ENCODE measurements at places on chromosomes 4 and X.

GRCh38 chr4:100569196-100569595 is 51.4 kb upstream of the EMCN start:
- no peak for DNase-seq

DNA sequence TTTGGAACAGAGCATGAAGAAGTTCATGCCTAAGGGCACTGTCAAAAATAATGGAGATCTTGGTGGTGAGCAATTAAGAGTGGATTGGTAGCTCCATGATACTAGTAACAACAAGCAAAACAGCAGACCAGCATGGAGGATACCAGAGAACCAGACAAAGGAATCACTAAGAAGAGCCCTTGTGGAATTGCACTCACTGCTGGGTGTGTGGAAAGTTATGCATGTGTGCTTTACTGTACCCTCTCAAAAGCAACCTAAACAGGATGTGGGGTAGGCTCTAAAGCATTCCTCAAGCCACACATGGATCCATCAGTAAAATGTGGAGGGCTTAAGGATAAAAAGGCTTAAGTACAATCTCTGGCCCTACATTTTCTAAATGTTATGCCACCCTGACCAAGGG is 69.5 kb downstream of the AR start:
- peak; percentile 20 for DNase-seq

- DNase-seq, result no peak
These were observed 72.8 kb upstream of the ARSJ start for GRCh38 chr4:114052227-114052626.

DNA sequence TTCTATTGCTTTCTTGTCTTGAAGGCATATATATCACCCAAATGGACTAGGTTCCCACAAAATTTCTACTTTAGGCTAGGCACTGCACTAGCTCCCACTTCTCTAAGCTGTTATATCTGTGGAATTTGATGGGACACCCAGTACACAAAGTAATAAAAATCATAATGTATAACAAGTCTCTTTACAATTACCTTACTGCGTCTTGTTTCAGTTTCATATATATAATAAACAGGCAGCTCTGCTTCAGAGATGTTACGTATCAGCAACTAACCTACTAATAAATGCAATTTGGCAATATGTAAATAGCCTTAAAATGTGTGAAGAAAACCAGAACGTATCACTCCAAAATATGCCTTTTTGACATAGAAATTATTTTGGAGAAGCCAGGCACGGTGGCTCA is 42.0 kb upstream of the UGDH start:
- DNase-seq, result no peak

- DNase-seq, result peak; percentile 11
These were observed 203.0 kb downstream of the MAML3 start for GRCh38 chr4:139951021-139951420.

DNA sequence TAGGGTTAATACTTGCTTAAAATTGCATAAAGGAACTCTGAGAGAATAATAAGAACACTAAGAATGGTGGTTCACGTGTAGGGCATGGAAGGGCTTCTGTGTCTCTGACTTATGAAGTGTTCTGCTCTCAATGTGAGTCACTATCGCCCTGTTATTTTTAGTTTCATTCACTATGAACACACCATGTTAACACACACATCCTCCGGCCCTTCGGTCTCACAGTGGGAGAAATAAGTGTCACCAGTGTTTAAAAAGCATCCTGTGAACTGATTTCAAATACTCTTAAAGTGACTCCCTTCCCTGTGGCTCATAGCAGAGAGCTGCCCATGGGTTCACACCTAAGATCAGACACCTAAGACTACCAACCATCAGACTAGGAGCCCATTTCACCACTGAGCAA is 33.8 kb upstream of the FGFBP2 start:
- no peak for DNase-seq

GRCh38 chrX:123215397-123216089 is 31.5 kb downstream of the GRIA3 start:
- no peak for DNase-seq

GRCh38 chrX:125096870-125097269 is 222.8 kb upstream of the TEX13C start:
- DNase-seq, result no peak

- no peak for DNase-seq
These were observed 7.9 kb downstream of the TKTL1 start for GRCh38 chrX:154303476-154303875.

DNA sequence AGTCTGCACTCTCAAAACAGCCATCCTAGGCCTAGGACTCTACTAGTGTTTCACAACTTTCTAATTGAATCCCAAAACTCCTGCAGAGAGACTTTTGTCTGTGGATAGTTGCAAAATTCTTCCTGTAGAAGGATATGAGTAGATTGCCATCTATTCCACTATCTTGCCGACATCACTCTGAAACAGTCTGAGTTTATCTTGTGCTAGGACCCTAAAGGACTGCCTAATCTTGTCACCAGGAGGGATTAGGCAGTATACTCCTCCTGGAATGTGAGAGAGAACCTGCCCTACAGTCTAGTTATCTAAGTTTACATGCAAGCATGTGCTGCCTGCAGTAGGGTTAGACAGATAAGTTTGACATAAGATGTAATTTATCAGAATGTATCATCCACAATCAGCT is 1646.6 kb upstream of the PCDH7 start:
- no peak for DNase-seq

DNA sequence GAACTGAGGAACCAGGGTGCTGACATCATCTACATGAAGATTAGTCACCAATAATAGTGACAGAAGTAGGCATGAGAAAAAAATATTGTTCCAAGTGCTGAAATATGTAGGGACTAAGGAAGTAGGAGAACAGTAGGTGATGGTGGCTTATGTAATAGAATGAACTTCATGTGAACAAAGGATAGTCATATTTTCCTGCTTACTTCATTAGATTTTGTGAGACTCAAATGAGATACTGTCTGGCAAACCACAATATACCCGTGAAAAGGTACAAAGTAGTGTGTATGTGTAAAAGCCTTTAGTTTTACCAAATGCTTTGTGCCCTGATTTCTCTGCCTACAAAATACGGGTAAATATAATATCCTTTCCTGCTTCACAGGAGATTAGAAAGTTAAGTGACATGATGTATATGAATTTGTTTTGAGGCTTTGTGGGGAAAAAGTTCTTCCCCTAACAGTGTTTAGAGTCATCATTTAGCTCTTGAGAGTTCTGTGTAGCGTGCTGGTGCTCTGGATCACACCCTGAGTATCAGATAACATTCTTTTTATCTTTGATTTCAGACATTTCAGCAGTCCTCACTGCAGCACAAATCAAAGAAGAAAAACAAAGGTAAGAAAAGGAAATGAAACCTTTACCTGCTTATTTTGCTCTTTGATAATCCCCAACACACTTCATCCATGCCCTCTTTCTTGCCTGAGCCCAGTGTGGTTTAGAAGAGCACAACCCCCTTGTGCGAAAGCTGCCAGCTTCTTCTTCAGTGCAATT is 67.9 kb downstream of the KLHL34 start:
- no peak for DNase-seq

- DNase-seq, result no peak
These were observed 30.2 kb upstream of the FAM9C start for GRCh38 chrX:13074297-13075262.

DNA sequence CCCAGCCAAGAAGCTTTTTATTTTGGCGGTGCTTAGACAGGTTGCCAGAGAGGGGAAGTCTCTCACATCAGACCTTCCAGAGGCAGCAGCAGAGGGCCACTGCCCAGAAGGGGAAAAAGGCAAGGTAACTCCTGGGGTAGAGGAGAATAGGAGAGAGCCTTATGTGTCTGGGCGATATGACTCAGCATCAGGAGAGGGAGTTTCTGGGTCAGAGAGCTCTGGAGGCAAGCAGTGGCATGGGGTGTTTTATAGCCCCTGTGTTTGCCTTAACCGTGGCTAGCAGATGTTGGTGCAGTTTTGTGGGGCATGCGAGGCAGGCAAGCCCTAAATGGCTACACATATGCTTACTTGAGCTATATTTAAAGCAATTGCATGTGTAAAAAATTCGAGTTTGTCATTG is 8.3 kb upstream of the ZXDB start:
- DNase-seq, result no peak

DNA sequence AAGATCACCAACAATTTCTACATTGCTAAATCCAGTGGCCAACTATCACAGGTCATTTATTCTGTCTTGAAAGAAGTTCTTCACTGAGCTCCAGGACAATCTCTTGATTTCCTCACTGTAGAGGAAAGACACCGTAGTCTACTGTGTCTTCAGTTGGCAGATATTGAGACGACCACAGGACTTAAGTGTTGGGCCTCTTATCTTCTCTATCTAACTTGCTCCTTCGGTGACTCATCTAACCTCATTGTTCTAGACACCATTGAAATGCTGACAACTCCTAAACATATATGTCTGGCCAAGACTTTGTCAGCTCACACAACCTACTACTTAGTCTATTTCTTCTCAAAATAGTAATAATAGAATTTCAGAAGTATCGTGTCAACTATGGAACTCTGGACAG is 425.8 kb downstream of the ARAP2 start:
- no peak for DNase-seq

GRCh38 chr4:107818301-107818910 is 6.3 kb upstream of the SGMS2 start:
- no peak for DNase-seq

DNA sequence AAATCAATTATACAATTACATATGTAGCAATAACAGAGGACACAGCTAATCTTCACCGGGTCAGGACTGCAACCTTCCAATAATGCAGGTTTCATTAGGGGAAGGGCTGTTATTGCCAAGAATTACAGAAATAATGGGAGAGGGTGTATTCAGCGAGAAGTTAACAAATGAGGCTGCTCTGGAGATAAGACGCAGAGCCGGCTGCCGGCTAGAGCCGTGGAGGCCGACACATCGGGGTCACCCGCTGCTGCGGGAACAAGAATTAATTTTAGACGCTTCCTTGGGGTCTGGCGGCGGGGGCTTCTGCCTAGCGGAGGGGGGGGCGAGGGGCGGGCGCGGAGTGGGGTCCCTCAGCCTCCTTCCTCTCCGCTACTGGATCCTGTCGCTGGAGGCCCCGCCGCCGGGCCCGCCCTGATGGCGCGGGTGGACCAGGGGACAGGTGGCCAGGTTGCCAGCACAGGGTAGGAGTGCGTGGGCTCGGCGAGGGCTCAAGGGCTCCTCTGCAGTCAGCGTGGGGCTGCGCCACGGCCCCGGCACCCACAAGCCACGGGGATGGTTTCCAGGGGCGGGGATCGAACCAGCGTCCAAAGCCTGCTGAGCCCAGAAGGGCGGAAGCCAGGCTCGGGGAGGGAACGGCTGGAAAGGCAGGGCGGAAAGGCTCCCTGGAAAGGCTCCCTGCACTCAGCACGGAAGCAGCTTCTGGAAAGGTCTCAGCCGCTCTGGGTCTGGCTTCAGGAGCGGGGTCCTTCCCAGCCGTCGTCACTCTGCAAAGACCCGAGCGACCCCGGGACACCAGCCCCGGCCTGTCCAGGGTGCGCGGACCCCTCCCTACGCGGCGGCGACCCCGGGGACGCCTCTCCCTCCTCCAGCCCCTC is 113.8 kb upstream of the NKX1-1 start:
- no peak for DNase-seq

DNA sequence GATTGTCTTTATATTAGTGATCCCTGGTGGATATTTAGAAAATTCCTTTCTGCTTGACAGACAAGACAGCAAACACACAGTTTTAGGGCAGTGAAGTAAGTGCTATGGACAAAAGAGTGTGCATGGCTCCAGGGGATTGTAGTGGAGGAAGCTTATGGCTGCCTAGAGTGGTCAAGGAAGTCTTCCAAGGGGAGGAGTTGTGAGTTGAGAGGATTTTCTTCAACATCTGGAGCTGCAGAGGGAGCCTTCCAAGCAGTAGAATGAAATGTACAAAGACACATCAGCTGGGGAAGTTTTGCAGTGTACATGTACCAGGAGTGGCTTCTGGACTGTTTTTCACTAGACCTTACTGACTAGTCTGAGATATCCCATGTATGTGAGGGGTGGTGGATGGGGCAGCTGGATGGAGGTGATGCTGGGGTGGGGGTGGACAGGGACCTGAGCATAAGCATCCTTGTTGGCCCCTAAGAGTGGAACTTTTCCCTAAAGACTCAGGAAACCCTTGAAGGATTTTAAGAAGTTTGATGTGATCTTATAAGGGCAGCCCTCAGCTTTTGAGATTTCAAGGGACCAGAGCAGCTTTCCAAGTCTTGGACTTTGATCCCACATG is 160.5 kb upstream of the TAPT1 start:
- DNase-seq, result no peak

DNA sequence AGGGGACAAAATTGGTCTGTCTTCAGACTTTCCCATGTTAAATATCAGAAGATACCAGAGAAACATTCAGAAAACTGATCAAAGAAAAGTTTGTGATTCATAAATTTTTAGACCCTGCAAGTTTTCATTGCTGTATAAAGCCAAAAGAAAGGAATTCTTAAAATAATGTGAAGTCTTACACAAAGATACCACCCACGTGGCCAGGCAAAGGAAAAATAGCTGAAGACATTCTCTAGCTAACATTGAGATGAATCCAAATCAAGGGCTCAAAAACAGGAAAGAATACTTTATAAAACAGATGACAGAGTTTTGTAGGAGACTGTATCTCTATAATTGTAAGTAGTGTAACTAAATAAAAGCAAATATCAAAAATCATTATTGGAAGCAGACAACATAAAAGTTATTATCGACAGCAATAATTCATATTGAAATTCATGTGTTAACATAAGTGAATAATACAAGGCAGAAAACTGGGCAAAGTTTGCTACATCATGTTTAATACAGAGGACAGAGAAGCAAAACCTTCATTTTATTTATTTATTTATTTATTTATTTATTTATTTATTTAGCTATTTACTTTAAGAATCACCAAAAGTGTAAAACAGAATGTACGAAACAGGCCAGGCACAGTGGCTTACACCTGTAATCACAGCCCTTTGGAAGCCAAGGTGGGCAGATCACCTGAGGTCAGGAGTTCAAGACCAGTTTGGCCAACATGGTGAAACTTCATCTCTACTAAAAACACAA is 204.6 kb upstream of the SLIT2 start:
- peak; percentile 6 for DNase-seq

GRCh38 chrX:146451136-146451535 is 358.4 kb upstream of the CXorf51B start:
- DNase-seq, result no peak

GRCh38 chr4:105978684-105979296 is 83.5 kb downstream of the NPNT start:
- peak; percentile 80 for DNase-seq

GRCh38 chr4:144174401-144175067 is 34.0 kb upstream of the GYPA start:
- DNase-seq, result peak; percentile 82

DNA sequence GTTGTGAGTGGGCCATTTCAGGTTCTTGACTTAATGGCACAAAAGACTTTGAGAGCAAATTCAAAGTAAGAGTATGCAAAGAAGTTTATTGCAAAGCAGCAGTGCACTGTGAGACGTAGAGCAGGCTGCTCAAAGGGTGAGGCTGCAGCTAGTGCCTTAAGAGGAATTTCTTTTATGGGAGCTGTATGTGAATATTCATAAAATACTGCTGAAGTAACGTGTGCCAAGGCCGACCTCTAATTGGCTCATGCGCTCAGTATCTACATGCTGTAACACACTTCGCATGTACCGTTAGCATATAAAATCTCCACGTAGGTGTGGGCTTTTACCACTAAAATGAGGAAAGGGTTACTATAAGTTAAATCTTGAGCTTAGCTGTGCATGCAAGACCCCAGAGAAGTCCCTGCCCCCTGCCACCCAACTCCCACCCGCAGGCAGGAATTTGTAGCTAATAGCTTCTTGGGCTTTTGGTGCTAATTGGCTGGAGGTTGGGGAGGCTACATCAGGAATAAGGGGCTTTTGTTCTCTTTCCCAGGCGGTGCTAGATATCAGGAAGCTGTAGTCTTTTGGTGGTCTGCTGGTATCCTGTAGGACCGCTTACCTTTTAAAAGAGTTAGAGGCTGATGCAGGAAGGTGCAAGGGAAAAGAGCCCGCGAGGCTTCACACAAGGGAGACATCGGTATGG is 47.6 kb downstream of the FSTL5 start:
- DNase-seq, result no peak

GRCh38 chrX:119763836-119764387 is 5.5 kb downstream of the SOWAHD start:
- no peak for DNase-seq

All from fibroblast of pulmonary artery (primary cell).